Activated naive CD4-positive, alpha-beta T cell treated with Interleukin-2 at 50 U/mL for 16 hours (primary cell): ENCODE measurements at places on chromosomes 5 and 9.

DNA sequence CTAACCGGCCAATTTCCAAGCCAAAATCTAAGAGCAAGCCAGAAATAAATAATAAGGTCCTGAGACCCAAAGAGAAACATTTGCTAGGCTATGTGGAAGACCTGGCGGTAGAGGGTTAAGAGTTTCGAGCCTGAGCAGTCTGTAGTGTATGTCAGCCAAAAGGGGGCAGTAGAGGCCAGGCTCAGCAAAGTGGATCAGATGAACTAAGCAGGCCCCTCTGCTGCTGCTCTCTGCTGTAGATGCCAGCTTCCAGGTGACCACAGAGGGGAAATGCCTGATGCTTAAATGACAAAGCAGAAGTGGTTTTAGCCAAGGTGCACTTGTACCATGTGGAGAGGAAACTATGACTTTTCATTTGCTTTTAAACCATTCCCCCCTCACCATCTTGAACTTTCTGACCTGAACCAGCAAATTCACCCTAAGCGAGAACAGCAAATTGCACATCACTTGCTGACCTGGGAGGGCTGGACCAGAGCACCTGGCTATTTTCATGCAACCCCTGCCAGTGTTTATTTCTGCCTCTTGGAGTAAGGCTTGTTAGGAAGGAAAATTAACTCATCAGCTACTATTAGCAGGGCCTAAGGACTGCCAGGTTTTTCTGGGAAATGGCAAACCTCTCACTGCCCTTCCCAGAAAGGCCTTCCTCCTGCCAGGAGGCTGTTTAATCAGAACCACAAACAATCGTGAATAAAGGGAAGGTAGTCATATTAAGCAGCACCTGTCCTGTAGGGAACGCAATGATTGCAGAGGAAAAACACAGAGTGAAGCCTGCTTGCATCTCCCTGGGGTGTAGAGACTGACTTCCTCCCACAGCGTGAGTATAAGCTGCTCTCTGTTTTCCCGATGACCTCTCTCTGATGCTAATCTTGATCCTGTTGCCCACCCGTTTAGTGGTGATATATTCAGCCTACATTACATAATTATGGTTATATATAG lies 818.2 kb downstream of the TLR4 start:
- DNase-seq = no peak

GRCh38 chr5:98474216-98474615 lies 299.2 kb upstream of the RGMB start:
- DNase-seq = no peak

- no peak for DNase-seq
Measured at GRCh38 chr5:167952278-167952995, 339.0 kb upstream of the WWC1 start.

DNA sequence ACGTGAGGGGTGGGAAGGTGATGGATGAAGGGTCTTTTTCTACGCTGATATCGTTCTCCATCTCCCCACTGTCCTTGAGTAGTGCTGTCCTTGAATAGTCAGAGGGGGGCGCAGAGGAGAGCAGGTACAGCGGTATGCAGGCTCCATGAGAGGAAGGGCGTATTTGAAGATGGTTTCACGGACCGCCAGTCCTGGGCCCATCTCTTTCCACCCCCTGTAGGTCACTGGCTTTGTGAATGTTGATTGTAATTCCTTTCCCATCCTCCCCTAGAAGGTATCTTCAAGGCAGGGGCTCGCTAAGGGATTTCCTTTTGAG lies 40.8 kb upstream of the DAB2IP start:
- no peak for DNase-seq

DNA sequence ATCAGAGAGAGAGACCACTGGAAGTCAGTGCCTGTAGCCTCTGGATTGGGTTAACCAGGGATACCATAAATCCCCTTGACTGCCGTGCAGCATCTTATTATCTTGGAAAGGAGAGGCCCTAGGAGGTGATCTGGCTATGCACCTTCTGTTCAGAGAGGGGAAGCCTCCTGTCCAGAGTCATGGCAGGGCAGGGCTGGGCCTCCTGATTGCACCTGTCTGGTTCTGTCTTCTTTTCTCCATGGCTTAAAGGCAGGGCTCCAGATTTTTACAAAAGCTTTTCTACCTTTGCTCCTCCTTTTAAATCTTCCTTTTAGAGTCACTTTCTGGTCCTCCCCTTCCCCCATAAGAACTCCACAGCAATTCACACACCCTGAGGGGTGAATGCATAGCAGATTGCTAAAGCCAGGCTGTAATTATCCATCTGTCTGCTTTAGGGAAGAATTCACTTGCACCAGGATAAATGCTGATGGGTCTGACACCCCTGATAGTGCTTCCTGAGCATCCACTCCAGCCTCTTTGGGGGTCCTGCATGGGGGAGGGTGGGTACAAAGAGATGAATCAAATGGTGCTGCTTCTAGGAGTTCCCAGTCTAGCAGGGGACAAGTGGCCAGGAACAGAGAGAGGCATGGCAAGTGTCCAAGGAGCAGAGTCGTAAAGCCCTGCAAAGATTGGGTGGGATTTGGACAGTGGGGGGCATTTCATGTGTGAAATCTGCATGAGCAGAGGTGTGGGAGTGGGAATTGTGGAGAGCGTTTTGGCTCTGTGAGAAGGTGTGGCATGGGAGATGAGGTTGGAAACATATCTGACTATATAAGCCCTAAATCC lies 141.3 kb upstream of the ALDH1B1 start:
- DNase-seq = no peak

DNA sequence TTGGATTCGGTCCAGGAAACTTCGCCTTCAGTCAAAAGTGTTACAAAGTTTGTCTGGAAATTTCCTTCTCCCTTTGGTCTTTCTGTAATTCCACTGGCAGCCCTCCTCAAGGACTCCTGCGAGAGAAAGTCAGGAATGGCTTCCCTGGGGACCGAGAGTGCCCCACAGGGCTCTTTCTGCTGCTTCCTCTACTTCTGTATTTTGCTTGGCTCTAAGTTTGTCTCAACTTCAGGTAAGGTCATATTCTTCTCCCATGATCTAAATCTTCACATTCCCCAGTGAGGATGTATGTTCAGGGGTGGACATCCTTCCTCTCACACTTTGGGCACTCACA lies 10.3 kb upstream of the RIOK2 start:
- no peak for DNase-seq

- DNase-seq = no peak
Measured at GRCh38 chr9:27717991-27718390, 144.7 kb upstream of the C9orf72 start.

DNA sequence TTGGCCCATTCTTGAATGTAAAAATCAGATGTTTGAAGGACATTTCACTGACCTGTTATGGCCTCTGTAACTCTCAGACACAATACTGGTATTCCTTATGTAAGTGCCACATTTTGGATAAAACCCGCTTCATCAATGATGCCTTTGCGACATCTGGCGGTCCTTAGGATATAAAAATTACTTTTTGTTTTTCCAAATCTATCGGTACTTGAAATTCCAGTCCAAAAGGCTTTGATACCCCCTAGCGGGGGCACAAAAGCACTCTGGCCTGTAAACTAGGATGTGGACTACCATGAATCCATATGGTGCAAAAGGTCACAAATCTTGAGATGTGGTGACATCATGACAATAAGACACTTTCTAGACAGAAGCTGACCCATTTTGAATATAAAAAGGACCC lies 291.8 kb downstream of the KIAA0825 start:
- no peak for DNase-seq
